Stimulated activated naive B cell treated with anti-CD40 and anti-IgM and Interleukin-4, amounts not matched to agents 10 μg/mL and 1 μg/mL and 100 μg/mL, for 72 hours (primary cell): ENCODE measurements at places on chromosomes 16 and 17.

DNA sequence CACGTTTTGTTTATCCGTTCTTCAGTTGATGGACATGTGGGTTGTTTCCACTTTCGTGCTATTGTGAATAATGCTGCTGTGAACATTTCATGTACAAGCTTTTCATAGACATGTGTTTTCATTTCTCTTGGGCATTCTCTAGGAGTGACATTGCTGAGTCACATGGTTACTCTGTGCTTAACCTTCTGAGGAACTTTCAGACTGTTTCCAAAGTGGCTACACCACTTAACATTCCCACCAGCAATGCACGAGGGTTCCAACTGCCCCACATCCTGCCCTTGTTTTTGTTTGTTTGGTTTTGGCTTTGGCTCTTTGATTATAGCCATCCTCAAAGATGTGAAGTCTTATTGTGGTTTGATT, 14.2 kb upstream of the PEMT start:
- DNase-seq: no peak

DNA sequence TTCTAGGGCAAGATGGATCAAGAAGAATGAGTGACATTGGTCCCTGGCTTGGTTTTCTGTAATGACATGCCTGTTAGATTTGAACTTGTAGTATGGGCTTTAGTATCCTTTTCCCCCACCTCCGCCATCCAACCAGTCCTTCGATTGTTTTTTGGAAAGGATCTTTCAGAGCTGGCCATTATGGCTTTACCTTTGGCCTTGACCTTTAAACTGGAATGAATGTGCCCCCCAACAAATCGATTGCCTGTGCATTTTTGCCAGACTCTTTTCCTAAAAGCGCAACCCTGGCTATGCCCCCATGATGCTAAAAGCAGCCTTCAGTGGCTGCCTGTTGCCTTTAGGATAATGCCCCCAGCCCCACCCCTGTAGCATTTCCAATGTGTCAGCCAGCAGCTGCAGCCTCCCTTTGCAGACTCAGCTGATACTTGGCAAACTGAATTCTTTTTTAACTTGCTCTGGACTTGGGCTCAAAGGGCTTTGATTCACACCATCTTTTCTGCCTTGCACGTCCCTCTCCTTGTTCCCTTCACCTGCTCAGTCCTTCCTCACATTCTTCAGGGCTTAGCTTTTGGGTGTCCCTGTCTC, 4.0 kb downstream of the GPRC5C start:
- no peak for DNase-seq

- no peak for DNase-seq
Measured at GRCh38 chr16:76654088-76654820, 377.1 kb downstream of the CNTNAP4 start.

GRCh38 chr17:39306509-39307212, 80.9 kb upstream of the STAC2 start:
- no peak for DNase-seq

DNA sequence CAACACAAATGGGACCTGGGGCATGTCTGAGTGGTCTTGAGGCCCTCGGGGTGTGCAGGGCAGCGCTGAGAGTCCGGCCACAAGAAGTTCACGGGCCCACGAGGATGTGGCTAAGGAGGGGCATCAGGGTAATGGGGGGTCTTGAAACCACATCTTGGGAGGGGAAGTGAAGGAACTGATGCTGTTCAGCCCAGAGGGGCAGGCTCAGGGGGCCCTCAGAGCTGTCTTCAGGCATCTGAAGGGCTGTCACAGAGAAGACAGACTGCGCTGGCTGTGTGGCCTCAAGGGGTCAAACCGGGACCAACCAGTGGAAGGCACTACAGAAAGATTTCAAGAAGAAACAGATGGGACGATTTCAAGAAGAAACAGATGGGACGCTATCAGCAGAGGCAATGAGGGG, 45.1 kb downstream of the ZNF423 start:
- no peak for DNase-seq

GRCh38 chr17:5115673-5116651, at the start of gene USP6:
Gene USP6 (plus strand): TSS chr17:5116032. CDS start chr17:5130368, 14,336 bp downstream.
- DNase-seq: no peak

- DNase-seq: no peak
Measured at GRCh38 chr17:51228161-51228560, 31.7 kb downstream of the MBTD1 start.

GRCh38 chr16:79355600-79356358, 244.8 kb downstream of the MAF start:
- no peak for DNase-seq

- DNase-seq: peak; percentile 81
Measured at GRCh38 chr16:48623304-48624016, 13.5 kb upstream of the N4BP1 start.

DNA sequence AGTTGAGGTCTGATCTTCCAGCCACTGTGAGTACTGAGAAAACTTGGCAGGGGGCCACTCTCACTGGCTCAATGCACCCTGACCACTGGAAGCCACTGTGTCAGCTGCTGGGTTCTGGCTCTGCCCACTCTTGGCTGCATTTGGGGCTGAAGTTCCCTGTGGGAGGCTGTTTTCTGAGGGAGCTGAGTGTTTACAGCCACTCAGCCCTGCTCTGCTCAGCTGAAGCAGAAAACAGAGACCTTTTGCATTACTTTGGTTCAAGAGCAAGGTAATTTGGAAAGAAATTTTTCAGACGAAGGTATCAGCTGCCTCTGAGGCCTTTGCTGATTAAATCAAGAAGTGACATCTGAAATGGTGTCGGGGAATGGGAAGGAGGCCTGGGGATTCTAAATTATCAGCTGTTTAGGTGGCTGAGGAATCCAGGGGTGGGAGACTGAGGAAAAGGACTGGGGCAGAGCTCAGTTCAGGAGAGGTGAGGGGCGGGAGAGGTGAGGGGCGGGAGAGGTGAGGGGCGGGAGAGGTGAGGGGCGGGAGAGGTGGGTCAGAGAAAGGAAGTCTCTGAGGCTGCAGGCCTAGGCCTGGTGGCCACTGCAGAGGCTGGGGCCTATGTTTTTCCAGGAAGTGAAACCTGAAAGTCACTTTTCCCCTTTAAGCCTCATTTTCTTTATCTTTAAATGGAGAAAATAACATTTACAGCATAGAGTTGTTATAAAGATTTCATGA, at the start of gene ACSM5:
Gene ACSM5, plus strand, starts transcription at position 137 of the 723 bp plus-strand sequence. CDS start 1,951 bp downstream, outside the sequence.
- no peak for DNase-seq

GRCh38 chr16:3857189-3858043, 23.1 kb downstream of the CREBBP start:
- DNase-seq: no peak
